ENCODE measurements at places on chromosomes 4 and X.

DNA sequence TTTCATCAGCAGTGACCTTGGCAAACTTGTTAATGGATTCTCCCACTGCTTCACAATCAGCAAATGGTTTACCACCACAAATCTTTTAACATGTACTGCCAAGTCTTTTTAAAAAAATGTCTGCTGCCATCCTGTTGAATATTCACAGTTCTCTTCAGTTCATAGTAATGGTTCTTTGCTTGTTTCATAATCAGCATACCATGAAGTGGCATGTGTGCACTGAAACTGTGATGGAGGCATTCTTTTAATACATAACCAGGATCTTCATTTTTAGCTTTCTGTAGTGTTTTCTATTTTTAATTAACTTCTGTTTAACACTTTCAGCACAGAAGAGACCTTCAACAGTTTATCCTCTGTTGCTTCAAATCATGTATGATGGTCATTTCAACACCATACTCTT lies 230.1 kb upstream of the ARSJ start:
- DNase-seq = no peak

DNA sequence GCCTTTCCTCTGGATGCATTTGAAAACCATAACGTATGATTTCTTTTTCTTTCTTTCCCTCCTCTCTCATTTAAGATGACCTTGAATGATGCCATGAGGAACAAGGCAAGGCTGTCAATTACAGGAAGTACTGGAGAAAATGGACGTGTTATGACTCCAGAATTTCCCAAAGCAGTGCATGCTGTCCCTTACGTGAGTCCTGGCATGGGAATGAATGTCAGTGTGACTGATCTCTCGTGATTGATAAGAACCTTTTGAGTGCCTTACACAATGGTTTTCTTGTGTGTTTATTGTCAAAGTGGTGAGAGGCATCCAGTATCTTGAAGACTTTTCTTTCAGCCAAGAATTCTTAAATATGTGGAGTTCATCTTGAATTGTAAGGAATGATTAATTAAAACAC lies 142.8 kb downstream of the GRIA2 start:
- DNase-seq = no peak

- DNase-seq = no peak
Observed at GRCh38 chr4:185921583-185922555, 109.9 kb upstream of the SORBS2 start.

GRCh38 chrX:75038925-75039324 lies 113.7 kb upstream of the NEXMIF start:
- no peak for DNase-seq

- DNase-seq = no peak
Observed at GRCh38 chr4:150387981-150388380, 194.0 kb upstream of the MAB21L2 start.

DNA sequence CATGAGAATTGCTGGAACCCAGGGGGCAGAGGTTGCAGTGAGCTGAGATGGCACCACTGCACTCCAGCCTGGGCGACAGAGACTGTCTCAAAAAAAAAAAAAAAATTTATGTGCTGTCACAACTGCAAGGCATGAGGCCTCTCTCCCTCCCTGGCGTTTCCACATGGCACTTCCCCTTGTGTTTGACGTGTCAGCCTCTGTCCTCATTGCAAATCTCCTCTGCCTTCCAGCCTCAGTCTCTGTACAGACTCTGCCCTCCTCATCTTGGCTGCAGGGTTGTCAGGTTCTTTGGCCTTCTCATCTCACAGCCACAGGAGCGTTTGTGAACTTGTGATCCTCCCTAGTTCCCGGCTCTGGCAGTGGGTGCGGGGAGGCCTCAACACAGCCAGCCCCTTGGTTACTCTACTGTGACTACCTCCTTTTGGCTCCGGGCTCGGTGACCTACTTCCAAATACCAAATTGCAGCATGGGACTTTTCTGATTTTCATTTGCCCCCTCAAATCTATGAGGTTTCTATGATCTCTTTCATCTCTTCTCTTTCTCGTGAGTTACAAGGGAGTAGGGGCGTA lies 250.0 kb downstream of the CBR4 start:
- DNase-seq = no peak

DNA sequence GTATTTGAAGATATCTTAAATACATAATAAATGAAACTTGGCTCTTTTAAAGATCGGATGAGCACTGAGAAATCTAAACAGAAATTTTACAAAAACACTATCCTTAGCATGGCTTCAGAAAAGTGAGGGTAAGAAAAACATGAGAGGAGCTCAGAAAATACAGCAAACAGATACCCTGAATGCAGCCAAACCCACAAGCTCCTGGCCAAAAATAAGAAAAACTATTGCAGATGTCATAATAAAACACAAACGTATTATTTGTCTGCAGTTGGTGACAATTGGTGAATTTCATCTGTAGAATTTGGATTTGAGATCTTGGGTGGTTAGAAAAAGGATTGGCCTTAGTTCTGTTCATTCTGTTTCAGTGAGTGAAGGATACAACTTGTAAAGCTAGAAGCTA lies 603.9 kb downstream of the INPP4B start:
- DNase-seq = no peak

Measured in activated CD4-positive, alpha-beta T cell treated with anti-CD3 and anti-CD28 coated beads for 24 hours (primary cell).